ENCODE measurements at places on chromosomes 7 and 10. TPM values are rescaled to one million over a fixed set of nuclear protein-coding genes. Genes with fewer than 3 reads are reported as not detected.

Gene SOSTDC1
- total RNA-seq, result 0.15 TPM

Gene AKR1C4
- not detected for total RNA-seq

Gene FAM13C
- total RNA-seq, result 0.50 TPM

Gene C10orf53
- not detected for total RNA-seq
